NCI-H1105 (cell line): ENCODE measurements at places on chromosomes 7 and 10.

DNA sequence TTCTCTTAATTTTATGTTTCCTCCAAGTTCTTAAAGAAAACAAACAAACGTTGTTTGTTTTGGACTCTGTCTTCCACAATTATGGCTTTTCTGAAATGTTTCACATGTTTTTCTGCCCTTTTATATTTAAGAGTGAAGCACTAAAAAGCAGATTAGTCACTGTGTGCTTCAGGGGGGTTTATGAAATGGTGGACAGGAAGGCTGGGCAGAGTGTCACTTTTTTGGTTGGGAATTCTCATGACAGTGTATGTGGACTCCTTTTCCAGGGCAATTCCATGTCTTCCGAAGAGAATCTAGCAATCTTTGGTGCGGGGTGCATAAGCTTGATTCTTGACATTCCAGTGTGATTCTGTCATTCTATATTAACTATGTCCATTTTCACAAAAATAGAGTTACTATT lies 669.4 kb downstream of the PARD3 start:
- DNase-seq, result no peak

DNA sequence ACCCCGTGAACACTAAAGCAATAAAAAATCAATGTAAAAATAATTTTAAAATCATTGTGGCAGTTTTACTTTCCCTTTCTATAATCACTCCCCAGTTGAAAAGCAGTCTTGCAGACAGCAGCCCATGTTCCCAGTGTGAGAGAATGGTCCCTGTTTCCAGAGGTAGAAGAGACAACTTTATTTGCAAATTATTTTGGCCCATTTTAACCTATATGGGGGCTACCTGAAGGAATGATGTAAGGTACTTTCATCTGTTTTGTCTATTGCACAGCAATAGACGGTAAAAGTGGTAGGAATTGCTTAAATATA lies 559.8 kb downstream of the ZWINT start:
- no peak for DNase-seq

DNA sequence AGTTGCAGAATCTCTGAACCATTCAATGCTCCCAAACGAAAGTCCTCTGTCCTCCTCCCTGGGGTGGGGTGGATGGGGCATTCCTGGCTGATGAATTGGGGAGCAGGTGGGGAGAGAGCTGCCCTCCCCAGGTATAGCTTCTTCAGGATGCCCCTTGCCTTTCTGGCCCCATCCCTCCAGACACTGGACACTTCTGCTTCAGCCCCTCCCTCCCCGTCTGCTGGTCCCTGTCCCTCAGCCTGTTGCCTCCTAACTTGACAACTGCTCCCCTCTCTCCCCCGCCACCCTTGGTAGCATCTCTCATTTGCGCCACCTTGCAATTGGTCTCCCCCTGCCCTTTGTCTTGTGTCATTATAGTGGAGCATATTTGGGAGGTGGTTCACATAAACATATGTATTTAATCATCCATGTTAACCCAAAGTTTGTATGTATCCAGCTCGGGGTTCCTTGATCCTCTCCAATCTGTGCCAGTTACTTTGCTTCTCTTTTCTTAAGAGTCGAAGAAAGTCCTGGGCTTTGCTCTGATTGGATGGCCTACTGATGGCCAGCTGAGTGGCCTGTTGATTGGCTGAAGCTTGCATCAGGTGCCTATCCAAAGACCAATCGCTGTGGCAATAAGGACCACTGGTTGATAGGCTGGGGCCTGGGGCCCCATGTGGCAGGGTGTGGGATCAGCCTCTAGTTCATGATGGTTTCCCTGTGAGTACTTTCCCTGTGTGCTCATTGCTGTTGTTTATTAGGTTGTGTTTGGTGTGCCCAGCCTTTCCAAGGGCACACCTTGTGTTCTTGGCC lies 4.0 kb upstream of the GCK start:
- DNase-seq, result no peak

GRCh38 chr7:127730658-127731276 lies 78.8 kb downstream of the SND1 start:
- no peak for DNase-seq

- no peak for DNase-seq
Observed at GRCh38 chr7:64613653-64614052, 50.8 kb upstream of the ZNF680 start.

DNA sequence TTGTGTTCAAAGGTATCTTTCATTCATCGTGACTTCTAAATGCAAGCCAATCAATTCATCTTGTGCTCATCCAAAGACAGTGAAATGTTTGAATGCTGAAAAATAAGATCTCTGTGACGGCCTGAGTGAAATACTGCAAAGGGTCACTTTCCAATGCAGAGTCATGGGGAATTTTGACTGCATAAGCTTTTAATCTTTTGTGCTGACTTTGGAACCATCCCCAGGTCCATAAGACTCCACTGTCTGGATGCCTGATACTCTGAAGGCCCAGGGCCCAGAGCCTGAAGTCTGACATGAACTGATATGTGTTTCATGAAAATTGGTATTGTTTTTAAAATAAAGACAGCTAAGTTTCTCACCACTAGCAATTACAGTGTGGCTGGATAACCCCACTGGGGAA lies 39.0 kb downstream of the PPP1R3C start:
- no peak for DNase-seq
